ENCODE measurements at places on chromosomes 4 and X. TPM values are rescaled to one million over a fixed set of nuclear protein-coding genes. Genes with fewer than 3 reads are reported as not detected.

The JAKMIP1 gene
- total RNA-seq, result 0.22 TPM

The SOWAHB gene
- not detected for total RNA-seq

The GPC4 gene
- total RNA-seq, result 2.4 TPM

The NEUROG2 gene
- not detected for total RNA-seq

The ARAF gene
- 34.0 TPM for total RNA-seq

The MAGEC1 gene
- not detected for total RNA-seq
